ENCODE measurements at places on chromosomes 16 and 17.

- no peak for DNase-seq
Observed at GRCh38 chr17:2137342-2138098, 82.6 kb downstream of the HIC1 start.

DNA sequence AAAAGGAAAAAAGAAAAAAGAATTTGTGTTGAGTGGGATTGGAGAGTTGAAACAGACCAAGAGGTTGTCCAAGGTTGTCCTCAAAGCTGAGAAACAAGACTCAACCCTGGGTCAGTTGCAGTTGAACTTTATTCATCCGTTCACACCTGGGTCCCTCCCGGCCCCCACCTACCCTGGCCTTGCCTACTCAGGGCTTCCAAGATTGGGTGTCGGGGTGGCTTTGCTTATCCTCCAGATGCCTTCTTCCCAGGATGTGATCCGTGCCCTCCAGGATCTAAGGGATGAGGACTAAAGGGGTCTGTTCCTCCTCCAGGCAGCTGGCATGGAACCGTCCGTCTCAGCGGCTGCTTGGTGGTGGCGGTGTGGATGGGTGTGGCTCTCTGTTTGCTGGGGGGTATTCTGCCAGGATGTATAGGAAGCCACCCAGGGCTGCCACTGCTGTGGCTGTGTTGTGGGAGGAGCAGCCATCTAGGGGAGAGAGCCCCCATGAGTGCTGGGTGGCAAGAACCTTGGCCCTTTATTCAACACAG, 10.3 kb upstream of the NAGPA start:
- no peak for DNase-seq

DNA sequence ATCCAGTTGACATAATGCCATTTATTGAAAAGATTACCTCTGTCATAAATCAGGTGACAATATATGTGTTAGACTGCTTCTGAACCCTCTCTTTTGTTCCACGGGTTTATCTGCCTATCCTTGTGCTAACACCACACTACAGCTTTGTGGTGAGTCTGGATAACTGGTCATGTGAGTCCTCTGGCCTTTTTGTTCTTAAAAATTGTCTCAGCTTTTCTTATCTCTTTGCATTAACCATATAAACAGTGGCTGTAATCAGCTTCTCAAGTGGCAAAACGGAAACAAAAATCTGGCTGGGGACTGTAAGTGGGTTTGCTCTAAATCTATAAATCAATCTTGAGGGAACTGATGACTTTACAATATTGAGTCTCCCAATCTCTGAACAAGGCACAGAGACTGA, 44.6 kb downstream of the STX8 start:
- no peak for DNase-seq

DNA sequence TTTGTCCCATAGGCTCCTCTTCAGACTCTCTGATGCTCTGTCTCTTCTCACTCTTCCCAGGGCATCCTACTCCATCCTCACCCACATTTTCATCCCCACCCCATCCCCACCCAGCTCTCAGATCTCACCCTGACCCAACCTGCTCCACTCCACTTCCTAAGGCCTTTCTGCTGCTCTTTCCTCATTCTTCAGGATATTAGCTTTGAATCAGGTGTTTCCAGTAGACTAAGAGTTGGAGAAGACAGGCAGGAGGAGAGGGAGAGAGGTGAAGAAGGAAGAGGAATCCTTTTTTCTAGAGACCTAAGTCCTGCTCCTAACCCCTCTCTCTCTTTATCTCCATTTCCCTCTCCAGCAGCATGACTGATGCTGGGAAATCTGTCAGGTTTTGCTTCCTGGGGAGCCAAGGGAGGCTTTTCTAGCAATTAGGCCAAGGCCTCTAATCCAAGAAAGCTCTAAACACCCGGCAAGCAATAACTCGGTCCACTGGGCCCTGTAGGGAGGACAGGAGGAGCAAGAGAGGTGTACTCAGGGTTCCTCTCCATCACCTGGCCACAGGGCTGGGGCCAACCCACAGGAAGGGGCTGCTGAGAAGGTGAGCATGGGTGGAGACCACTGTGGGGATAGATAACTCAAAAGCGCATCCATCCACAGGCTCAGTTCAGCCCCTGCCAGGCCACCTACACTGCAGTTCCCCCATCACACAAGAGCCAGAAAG, 133.3 kb downstream of the TMEM132E start:
- DNase-seq: no peak

DNA sequence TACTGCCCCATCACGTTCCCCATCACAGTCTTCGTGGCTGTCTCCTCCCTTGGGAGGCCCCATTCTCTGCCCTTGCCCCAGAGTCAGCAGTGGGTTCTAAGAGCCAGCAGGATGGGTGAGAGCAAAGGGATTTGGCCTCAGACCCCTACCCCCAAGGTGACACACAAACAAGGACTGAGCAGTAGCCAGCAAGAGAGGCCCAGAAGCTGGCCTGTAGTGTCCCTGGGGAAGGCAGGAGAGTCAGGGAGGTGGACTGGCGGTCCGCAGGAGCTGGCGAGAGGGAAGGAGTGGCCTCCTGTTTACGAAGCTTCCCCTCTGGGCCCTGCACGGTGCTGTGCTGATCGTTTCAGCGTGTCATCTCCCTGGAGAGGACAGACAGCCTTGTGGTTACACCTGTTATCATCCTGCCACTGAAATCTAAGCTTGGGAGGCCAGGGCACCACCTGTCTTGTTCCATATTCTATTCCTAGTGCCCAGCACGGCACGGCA, 8.4 kb downstream of the WDR81 start:
- DNase-seq: no peak

- DNase-seq: no peak
Observed at GRCh38 chr16:14409563-14409962, 220.5 kb downstream of the PARN start.

- DNase-seq: no peak
Observed at GRCh38 chr16:80710918-80711317, 93.5 kb downstream of the CDYL2 start.

- no peak for DNase-seq
Observed at GRCh38 chr17:53387745-53388144, 435.0 kb upstream of the KIF2B start.

DNA sequence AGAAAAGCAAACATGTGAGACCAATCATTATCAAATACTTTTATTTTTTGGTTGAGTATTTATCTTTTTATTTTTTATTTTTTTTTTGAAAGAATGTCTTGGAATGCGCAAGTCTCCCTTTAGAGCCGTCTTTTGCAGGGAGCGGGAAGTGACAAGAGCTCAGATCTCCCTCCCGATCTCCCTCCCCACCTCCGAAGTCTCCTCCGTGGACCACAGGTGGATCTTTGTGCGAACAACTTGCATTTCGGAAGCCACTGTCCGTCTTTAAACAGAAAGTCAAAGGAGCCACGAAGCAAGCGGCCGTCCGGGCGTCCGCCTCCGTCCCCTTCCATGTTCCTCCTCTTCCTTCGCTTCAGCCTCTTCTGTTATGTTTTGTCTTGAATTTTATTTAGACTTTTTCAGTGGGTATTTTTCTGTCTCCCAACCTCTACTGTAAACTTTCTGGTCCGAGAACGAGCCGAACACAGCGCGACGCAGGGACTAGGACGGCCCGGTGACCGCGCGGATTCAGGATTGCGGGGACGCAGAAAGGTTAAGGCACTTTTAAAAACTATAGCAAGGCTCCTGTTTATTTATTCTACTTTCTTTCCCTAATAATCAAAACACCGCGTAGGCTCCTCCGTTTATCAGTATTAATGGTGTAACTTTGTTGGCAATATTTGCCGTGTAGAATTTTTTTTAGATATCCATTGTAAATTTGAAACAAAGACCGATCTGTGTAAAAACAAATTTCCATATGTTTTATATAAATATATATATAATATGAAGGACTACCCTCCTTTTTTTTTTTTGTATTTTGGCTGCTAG, 3.3 kb downstream of the FOXF1 start:
- DNase-seq: no peak

- DNase-seq: no peak
Observed at GRCh38 chr16:12515746-12516145, 287.9 kb downstream of the CPPED1 start.
